Immature natural killer cell (primary cell): ENCODE measurements at places on chromosomes 1 and 21. TPM values are rescaled to one million over a fixed set of nuclear protein-coding genes. Genes with fewer than 3 reads are reported as not detected.

- DNase-seq, result peak; percentile 77
Measured at GRCh38 chr21:45478115-45478801, 64.0 kb downstream of the SLC19A1 start.

- no peak for DNase-seq
Measured at GRCh38 chr1:184330875-184331274, 56.0 kb upstream of the C1orf21 start.

DNA sequence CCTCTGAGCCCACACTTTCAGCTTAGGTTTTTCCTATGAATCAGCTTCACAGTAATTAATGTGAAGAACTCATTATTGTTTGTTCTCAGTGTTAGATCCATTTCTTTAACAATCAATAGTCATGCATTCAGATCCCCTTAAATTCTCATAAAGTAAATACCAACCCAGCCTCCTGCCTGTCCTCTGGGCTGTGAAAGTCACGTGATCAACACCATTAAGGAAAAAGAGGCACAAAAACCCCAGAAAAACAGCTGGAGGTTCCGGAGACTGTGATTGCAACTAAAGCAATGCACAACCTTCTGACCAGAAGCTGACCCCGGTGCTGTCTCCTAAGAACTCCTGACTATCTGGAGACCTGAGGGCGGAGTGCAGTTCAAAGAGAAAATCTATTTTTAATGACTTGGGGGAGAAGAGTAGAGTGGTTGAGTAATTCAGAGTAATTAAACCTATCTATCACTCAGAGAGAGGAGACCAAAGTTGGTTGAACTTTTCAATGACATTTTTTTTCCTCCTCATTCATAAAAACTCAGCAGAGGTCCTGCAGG is 132.5 kb downstream of the PLXNA2 start:
- no peak for DNase-seq

DNA sequence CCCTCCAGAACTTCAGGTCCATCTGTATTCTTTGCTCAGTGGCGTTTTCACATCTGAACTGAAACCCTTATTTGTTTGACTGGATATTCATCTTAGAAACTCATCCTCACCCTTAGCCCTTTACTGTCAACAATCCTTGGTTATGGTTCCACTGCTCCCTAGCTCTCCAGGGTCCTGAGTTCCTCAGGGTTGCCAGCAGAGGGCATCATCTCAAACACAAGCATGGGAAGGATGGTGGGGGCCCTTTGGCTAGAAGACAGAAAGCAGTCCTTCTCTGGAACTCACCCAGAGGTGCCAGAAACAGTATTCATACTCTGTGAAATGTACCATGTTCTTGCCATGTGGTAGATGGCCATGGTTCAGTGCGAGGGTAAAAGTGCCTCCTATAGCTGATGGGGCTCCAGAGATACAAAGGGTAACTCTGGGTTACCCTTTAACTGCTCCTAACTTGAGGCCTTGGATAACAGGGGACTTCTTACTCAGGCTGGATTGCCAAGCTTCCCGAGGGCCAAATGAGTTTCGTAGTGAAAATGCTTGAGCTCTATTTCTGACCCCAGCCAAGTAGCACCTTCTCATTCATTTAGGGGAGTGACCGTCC is 11.3 kb downstream of the NCSTN start:
- no peak for DNase-seq

GRCh38 chr1:7831458-7831857 is 21.4 kb downstream of the UTS2 start:
- DNase-seq, result no peak

DNA sequence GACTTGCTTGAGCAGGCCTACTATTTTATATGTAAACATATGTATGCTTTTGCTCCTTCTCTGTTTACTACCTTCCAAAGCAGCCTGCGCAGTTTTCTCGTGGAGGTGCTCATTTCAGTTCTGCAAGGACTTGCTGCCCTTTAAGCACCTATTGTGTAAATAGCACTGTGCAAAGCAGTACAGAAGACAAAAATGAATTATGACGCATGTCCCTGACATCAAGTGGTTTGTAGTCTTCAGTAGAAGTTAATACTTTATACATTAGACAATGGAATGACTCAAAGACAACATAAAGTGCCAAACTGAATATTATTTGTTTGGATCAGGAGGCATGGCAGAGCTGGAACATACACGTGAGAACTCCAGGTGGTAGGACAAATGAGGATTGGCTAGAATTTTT is 611.7 kb downstream of the LMO4 start:
- no peak for DNase-seq

DNA sequence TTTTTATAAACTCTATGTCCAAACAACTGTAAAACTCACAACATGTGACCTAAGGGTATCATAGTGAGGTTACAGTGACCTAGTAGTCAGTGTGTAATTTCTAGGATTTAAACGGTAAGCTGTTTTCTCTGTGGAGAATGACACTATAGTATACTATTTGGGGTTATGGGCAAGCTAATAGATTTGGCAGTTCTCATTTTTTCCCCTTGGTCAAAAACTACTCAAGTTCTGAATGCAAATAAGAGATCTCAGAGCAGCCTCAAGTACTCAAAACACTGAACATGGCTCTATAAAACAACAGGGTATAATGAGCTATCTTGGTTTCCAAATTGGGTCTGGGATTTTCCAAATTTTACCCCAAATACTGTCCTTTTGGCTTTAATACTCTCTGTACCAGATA is 88.5 kb upstream of the HMCN1 start:
- no peak for DNase-seq

GRCh38 chr1:228944296-228944695 is 209.0 kb downstream of the RHOU start:
- no peak for DNase-seq

DNA sequence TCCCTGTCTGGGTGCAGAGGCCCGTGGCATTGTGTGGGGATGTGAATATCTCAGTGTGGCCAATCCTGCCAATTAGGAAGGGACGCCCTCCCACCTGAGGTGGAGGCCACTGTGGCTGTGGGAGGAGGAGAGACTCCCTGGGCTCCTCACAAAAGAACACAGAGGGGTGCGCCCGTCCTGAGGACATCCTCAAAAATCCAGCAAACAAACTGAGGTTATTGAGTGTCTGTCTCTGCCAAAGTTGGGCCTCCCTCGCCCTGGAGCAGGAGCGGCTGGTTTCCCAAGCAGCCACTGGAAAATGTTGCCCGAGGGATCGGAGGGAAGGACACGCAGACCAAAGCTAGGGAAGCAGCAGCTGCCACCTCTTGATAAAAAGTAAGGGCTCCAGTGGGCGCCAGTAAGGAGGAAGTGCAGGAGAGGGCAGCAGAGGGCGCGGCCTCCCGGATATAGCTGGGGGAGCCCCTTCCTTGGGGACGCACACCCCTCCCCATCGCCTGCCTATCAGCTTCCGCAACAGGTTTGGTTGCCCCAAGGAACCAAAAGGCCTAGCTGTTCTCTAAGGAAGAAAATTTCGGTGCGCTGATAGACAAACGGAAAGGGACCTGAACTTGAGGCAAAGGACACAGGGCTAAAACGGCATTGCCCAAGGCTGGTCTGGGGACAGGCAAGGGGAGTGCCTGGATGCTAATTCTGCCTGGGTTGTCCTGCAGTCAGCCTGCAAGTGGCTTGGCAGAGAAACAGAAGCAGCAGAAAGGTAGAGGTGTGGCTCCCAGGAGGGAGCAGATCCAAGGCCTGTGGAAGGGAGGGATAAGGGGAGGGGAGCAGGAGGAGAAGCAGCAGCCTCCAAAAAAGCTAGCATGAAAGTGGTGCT is 1.7 kb upstream of the GRIK3 start:
- no peak for DNase-seq

- no peak for DNase-seq
Measured at GRCh38 chr1:225577241-225577640, 75.7 kb downstream of the ENAH start.

- DNase-seq, result no peak
Measured at GRCh38 chr21:43740497-43741156, 21.7 kb downstream of the PDXK start.

GRCh38 chr21:36055551-36055950 is 4.8 kb downstream of the SETD4 start:
- DNase-seq, result no peak

DNA sequence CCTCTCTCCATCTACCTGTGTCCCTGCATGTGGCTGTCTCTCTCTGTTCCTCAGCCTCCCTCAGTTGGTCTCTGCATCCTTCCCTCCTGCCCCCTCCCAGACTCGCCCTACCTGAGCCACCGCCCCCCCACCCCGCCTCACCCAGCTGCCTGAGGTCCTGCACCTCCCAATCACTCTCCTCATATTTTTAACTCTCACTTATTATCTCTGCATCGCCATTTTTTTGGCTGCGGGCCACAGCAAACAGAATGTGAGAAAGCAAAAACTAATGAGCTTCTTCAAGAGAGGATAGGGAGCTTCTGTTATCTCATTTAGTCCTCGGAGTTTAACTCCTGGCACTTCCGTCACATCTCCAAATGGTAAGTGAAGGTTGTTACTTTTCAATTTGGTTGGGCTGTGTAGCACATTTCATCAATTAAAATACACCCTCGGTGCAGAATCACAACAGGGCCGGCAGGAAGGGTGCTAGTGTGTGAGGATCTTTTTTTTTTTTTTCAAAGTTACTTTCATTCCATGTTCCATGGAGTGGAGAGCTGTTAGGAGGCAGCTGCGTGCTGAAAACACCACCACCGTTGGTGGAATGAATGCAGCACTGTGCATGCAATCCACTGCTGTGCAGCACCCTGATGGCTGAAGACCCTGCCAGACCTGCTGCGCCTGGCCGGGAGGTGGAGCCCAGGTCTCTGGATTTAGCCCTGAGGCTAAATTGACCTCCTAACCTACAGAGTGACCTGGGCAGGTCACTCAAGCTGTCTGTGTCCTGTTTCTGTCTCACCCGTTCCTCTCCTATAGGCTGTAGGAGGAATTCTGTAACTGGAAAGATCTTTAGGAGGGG is 157.2 kb upstream of the NFIA start:
- no peak for DNase-seq

- DNase-seq, result no peak
Measured at GRCh38 chr21:29238967-29239290, 59.8 kb upstream of the BACH1 start.

DNA sequence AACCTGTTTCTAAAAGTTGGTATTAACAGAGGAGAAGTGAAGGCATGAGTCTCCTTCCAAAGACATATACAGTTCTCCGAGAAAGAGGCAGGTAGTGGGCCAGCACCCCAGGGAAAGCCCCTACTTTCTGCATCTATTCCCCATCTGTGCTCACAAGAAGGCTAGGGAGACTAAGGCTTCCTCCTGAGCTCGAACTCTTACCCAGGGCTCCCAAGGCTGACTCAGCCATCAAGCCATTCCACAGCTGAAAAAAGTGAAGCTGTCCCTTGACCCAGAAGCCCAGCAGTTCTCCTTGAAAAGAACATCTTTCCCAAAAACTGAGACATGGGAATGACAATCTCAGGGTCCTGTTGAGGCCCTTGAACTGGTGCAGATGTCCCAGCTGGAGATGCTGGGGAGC is 1.9 kb upstream of the PADI3 start:
- DNase-seq, result no peak

GRCh38 chr1:239361403-239361802 is 25.0 kb upstream of the CHRM3 start:
- no peak for DNase-seq

DNA sequence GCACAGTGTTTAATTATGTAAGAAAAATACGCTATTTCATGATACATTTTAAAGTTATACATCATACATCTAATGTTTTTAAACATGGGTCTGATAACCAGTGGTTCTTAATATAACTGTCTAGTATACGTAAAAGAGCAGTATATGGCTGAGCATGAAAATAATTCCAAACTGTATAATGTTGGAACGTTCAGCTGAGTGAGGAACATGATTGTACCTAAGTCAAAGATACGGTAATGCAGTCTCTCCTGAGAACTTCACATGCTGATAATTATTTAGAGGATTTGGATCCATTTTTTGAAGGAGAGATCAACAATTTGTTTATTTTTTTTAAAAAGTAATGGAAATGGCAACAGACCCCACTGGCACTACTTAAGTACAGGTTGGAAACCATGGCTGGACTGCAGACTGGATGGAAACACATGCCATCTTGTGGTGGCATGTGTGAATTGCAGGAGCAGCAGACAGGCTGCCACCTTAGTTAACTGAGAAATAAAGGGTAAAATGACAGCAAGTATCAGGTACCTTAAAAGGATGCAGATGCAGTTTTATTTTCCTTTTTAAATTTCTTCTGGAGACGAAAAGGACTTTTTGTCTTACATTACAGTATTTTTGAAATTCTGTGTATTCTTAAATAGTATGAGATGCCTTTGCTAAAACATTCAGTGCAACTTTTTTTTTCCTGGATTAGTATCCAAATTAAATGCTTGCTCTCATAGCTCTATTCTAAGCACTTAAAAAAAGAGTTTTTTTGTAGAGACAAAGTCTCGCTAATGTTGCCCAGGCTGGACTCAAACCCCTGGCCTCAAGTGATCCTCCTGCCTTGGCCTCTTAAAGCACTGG is 73.8 kb downstream of the MTR start:
- peak; percentile 40 for DNase-seq

GRCh38 chr1:207828485-207829158 is 76.8 kb downstream of the CD46 start:
- peak; percentile 57 for DNase-seq

DNA sequence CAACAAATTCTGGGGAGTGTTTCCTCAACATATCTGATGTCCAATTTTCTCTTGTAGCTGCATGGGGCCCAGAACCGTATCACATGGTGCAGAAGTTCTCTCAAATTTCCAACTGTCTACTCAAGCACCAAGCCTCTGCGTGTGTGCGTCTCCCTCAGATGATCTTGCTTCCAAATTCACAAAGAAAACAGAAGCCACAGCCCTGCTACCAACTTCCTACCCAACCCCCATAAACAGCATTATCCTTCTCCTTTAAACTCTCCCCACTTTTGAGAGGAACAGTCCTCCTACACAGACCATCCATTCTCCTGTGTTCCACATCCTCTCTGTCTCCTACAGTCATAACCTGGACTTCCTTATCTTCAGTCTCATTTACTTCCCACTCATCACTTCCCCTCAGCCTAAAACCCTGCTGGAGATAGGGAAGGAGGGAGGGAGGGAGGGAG is 354.1 kb downstream of the SMYD3 start:
- no peak for DNase-seq

GRCh38 chr1:163706915-163707314 is 385.2 kb downstream of the NUF2 start:
- DNase-seq, result no peak

- no peak for DNase-seq
Measured at GRCh38 chr1:230191079-230191804, 124.2 kb downstream of the GALNT2 start.

- DNase-seq, result no peak
Measured at GRCh38 chr1:41503538-41504113, 19.1 kb upstream of the EDN2 start.

The OLIG2 gene
- polyA plus RNA-seq, result not detected

The TCHHL1 gene
- polyA plus RNA-seq, result not detected

The GJA5 gene
- polyA plus RNA-seq, result not detected

The EDN2 gene
- not detected for polyA plus RNA-seq

The LRRC38 gene
- polyA plus RNA-seq, result not detected

The CELA2B gene
- polyA plus RNA-seq, result not detected

The OR2T35 gene
- not detected for polyA plus RNA-seq

The OVAAL gene
- polyA plus RNA-seq, result not detected

The SEC16B gene
- polyA plus RNA-seq, result not detected

The RAB25 gene
- not detected for polyA plus RNA-seq

The OR2AK2 gene
- polyA plus RNA-seq, result not detected

The ELF3 gene
- 0.26 TPM for polyA plus RNA-seq

The PGM1 gene
- polyA plus RNA-seq, result 61.6 TPM
